Activated effector memory CD4-positive, alpha-beta T cell treated with Interleukin-2 at 50 U/mL for 16 hours (primary cell): ENCODE measurements at places on chromosomes 4 and X.

GRCh38 chr4:185341377-185341776 is 54.3 kb downstream of the LRP2BP start:
- DNase-seq, result no peak

- no peak for DNase-seq
Observed at GRCh38 chr4:113531572-113531971, 230.0 kb downstream of the CAMK2D start.

- no peak for DNase-seq
Observed at GRCh38 chrX:74080165-74080564, 223.8 kb upstream of the ZCCHC13 start.

DNA sequence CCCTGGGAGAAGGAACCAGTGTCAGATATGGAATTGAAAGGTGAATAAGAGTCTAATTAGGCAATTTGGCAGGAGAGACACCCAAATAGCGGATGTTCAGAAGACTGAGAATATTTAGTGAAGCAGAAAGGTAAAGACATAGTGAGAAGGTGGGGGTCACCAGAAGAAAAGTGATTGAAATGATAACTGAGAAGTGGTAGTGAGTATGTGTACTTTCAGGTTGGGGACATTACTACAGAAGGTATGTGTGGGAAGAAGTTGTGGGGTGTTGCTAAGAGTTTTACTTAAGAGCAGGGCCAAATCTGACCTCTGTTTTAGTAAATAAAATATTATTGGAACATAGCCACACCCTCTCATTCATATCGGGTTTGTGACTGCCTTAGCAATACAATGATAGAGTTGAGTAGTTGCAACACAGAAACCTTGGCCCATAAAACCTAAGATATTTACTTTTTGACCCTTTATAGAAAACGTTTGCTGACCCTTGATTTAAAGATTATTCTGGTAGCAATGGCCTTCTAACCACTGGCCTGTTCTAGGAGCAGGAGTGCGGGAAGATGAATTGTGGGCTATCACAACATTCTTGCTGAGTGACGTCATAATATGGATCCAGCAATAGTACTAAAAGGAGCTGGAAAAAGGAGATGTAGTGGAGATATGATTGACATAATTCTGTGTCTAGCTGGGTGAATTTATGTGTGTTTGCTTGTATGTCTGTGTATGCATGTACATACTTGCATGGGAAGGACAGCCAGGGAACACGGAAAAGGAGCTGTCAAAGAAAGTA is 115.3 kb downstream of the HS3ST1 start:
- DNase-seq, result no peak

DNA sequence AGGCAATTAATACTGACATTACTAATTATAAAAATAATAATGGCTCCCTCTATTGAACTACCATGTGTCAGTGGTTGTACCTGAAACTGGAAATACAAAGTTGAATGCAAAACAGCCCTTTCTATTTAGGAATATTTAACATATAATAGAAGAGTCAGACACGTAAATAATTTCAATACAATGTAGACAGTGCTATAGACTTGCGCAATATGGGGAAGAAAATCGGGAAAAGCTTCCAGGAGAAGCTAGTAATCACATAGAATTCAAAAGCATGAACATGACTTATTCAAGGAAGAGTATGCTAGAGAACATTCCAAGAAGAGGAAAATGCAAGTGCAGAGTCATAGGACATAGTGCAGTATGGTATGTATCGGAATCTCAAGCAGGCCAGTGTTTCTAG is 408.9 kb upstream of the FTHL17 start:
- DNase-seq, result no peak

DNA sequence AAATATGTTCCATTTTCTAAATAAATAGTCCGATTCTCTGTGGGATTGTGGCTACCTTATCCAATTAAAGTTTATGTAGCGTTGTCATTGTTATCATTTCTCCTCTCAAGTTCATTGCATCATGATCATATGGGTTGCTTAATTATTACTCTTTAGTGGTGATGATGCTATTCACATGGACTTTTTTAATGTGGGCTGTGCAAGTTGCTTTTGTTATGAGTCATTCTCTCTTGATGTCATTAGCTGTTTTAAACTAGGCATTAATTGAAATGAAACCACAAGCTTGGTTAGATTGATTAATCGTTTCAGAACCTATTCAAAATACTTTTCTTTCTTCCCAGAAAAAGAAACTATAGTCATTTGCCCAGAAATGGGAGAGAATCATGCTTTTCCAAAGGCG is 38.2 kb downstream of the NHS start:
- DNase-seq, result no peak

DNA sequence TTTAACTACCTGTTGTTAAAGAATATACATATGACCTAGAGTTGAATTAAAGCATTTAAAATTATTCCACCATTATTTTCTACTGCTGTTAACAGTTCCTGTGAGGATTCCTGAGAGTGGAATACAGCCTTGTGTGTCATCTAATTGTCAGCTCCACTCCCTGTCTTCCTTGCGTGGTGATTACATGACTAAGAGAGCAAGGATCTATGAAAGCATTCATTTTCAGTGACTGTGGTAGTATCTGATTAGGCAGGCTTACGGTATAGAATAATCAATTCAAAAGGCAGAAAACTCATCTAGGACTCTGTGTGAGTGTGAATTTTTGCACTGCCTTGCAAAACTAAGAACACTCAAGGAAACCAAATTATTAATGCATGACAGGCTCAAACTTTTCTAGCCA is 577.8 kb downstream of the SH3BGRL start:
- no peak for DNase-seq

- DNase-seq, result no peak
Observed at GRCh38 chr4:38306482-38307071, 346.4 kb downstream of the PTTG2 start.

- no peak for DNase-seq
Observed at GRCh38 chrX:129139837-129140598, 383.3 kb downstream of the SMARCA1 start.

DNA sequence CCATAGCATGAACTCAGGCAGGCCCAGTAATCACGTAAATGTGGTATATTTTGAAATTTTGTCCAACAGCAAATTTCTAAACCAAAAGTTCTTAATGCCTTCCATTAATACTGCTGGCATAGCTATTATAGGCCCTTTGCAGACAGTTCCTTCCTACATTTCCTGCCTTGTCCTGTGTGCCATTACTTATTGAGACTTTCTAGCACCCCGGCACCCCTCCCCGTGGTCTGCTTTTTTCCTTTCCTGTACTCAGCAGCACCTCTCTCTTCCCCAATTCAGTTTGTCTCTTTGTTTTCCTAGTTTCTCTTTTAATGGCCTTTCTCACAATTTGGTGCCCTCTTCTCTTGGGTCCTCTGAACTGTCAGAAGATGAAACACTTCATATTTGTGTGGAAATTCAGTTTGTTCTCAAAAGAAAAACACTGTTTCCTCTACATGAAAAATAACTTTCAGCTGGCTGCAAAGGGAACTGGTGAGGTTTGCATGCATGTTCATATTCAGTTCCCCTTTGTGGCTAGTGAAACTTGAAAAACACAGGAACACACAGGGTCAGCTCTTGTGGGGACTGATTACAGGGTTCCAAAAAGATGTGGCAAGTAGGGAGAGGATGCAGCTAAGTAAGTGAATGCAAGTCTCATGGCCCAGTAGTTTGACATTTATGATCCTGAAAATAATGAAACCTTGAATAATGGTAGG is 17.1 kb downstream of the GPR34 start:
- DNase-seq, result no peak

- no peak for DNase-seq
Observed at GRCh38 chr4:39037941-39038340, 5.7 kb upstream of the TMEM156 start.

DNA sequence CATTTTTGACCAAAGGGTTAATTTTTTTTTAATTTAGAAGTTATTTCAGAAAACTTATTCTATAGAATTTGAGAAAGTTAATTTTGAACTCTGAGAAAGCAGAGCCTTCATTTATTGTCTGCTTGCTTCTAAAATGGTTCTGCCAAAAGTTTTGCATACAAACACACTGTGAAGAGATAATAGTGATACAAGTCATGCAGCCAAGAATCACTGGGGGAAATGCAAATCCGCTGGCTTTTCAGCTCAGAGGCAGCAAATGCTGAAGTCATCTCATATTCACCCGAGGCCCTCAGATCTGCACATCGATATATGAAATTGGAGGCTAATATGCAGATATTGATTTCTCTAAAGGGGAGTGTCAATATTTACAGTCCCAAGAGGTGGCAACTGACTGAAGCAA is 186.2 kb downstream of the KIT start:
- DNase-seq, result no peak

DNA sequence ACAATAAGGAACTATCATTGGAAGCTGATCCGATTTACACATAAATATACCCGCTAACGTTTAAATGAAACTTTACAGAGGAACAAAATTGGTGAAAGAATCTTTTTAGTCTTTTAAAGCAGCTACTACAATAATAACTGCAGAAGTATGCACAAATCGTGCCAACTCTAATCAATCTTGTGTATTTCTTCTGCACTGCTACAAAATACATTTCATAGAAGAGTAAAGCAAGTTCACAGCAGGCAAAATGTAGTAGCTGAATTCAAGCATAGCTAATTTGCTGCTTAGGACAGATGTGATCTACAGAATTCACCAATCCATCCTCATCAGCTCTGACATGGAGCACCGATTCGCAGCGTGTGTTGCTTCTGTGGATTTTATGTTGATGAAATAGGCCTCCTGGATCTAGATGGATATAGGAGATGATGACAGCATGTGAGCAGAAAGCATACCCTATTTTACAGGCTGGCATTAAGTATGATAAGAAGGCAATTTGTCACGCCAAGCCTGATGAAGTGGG is 367.3 kb upstream of the FGF13 start:
- no peak for DNase-seq

GRCh38 chr4:164755432-164755831 is 1.5 kb downstream of the SMIM31 start:
- DNase-seq, result no peak

DNA sequence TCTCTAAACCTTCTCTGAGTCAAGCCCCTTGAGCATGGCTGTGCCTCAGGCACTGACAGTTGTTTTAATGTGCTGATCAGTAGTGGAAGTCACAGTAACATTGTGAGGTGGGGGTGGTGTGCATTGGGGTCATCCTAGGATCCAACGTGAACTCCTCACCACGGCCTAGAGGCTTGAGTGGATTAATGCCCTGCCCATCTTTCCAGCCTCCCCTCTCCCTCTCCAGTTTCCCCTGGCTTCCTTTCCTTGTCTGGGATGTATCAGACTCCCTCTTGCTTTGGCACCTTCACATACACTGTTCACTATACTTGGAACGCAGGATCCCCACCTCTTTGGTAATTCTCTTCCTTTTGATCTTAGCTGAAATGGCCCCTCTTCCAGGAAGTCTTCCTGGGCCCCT is 13.3 kb upstream of the PJA1 start:
- DNase-seq, result no peak

DNA sequence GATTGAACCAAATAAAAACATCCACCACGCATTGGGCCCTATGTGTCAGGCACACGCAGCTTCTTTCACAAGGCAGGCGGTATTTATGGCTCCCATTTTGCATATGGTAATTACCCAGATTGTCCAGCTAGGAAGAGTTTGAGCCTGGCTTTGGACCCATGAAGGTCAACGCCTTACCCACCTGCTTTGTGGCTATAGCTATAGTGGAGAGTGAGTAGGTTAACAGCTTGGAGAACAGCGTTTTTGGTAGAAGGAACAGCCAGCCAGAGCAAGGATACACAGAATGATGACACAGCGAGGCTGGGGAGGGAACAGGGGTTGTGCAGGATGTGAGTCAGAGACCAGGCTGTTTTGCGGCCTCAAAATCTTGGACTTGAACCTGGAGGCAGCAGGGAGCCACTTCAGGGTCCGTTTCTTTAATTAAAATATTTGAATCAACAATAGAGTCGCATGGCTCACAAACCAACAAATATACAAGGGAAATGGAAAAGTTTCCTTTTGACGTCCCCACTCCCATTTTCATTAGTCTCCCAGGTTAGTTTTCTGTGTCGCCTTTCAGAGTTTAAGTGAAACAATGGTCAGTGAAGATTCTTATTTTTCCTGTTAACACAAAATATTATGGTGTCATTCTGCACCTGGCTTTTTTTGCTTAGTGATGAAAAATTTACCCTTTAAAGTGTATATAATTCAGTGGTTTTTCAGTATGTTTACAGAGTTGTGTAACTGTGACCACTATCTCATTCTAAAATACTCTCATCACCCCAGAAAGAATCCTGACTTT is 118.2 kb upstream of the STX18 start:
- DNase-seq, result no peak

DNA sequence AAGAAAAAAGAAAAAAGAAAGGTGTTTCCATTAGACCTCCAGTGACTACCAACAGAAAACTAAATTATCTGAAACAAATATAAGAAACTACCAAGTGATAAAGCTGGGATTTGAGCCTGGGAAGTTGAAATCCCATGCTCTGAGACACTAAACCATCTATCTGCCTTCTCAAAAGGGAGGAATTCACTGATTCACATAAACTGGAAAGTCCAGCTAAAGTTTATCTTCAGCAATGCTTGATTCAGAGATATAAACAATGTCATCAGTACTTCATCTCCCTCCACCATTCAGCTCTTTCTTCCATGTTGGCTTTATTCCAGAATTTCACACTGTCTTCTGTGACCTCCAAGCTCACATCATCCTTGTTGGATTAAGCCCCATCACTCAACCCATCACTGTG is 96.3 kb downstream of the IQCM start:
- no peak for DNase-seq

GRCh38 chr4:74309223-74309622 is 953 bp downstream of the EPGN start:
- no peak for DNase-seq

DNA sequence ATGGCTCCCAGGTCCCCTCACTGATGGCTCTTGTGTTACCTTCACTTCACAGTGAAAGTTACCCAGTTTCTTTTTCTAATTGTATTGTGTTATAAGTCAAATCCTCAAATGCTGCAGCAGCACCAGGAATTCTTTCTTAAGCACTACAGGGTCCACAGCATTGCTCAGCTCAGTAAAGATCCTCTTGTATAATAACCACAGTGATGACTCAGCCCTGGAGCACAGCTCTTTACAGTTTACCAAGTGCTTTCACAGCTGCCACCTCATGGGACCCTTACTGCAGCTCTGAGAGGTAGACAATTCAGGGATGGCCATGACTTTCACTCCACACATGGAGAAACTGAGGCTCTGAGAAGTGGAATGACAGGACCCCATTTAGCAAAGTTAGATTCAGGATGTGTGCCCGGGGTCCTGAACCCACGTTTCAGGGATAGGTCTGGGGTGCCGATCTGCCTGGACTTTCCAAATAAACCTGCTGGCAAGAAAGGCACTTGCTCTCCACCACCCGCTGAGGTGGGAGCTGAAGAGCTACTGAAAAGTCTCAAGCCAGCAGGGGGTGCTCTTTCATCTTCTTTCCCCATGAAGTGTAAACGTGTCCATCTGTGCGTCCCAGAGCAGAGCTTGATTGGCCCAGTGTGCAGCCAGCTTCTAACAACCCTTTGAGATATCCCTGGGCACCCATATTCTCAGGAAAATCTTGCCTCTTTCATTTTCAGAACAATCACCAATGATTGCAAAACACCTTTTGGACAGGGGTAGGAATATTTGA is 35.7 kb upstream of the GABRQ start:
- no peak for DNase-seq

DNA sequence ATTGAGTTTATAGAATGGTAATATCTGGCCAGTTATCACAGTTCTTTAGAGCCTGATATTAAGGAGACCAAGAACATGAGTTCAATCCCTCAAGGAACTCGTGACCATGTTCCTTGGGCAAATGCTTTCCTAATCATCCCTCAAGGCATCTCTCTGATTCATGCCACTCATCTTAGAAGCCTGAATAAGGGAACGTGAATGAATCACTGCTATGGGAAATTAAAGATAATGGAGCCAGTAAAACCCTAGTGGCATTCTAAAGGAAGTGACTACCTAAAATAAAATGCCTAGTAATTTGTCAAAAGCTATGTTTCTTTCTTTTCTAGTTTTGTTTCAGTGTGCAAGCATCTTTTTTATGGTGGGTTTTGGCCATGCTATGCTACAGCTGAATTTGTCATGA is 1161.3 kb downstream of the C4orf33 start:
- DNase-seq, result no peak
